ENCODE measurements at places on chromosomes 2 and 18.

GRCh38 chr2:6627316-6627715 is 238.4 kb downstream of the CMPK2 start:
- no peak for DNase-seq

DNA sequence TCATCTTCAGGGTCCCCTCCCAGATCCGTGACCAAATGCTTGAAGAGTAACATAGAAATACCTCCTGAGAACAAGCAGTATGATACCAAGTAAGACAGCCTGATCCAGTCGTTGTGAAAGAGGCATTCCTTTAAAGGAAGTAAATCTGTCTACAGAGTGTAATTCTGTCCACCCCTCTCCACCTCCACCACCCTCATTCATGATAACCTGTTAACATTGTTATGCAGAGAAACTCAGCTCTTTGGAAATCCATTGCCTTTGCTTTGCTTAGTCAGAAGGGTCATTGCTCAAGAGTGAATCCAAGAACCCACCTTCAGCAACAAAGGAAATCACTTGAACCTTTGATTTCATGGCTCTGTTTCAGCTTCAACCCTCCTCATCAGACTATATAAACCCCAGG is 155.6 kb downstream of the CYP26B1 start:
- DNase-seq: no peak

GRCh38 chr2:190180313-190181122 is 118.0 kb upstream of the MSTN start:
- peak; percentile 28 for DNase-seq

GRCh38 chr2:177429688-177430325 is 37.2 kb downstream of the AGPS start:
- no peak for DNase-seq

GRCh38 chr2:28166956-28167355 is 225.7 kb upstream of the FOSL2 start:
- DNase-seq: no peak

DNA sequence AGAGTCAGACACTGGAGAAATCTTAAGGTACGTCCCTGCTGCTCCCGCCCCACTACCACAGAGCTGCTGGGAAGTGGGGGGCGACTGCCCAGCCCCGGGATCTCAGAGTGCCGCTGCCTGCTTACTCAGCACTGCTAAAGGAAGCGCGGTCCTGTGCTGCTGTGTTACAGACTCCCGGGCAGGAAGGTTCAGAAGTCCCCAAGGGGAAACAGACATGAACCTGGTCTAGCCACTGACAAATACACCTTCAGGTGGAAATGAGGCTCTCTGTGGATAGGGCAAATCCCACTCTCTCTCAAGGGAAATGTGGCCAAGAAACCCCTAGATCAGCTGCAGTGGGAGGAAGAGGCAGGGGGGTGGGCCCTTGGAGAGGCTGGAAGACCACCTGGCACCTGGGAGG is 13.7 kb downstream of the MTERF4 start:
- DNase-seq: no peak

- no peak for DNase-seq
These were observed 387.6 kb upstream of the SPRED2 start for GRCh38 chr2:65819963-65820362.

DNA sequence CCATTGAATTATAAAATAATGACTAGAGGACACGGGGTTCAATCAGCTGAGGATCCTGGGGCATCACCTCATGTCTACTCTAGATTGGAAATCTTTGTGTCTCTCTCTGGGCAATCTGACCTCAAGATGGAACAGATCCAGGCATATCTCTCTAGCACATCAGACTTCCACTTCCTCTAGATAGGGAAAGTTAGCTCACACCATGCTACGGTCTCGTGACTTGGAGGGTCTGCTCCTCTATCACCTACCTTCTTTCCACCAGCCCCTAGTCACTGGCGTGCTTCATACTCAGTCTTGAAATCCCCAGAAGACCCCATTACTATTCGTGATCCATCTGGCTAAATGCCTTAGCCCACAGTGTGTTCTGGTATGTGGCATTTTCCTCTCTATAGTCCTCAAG is 148.8 kb downstream of the ANKRD44 start:
- DNase-seq: no peak

DNA sequence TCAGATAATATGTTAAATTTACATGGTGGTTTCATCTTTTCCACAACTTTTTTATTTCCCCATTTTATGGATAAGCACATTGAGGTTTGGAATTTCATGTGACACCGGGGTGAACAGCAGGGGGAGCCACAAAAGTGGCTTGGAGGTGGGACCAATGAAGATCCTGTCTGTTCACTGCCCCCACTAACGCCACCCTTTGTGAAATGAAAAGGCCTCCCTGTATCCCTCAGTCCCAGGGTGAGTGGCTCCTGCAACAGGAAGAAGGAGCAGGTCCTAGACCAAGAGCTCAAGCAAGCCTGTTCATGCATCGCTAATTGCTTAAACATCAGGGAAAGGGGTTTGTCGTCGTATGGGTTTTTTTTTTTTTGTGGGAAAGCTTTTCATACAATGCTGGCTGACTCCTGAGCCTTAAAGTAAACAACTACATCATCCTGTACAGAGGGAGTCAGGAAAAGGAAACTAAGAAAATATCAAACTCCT is 267.8 kb upstream of the EPAS1 start:
- DNase-seq: no peak

- no peak for DNase-seq
These were observed 112.5 kb upstream of the SH3BP4 start for GRCh38 chr2:234839285-234839684.

DNA sequence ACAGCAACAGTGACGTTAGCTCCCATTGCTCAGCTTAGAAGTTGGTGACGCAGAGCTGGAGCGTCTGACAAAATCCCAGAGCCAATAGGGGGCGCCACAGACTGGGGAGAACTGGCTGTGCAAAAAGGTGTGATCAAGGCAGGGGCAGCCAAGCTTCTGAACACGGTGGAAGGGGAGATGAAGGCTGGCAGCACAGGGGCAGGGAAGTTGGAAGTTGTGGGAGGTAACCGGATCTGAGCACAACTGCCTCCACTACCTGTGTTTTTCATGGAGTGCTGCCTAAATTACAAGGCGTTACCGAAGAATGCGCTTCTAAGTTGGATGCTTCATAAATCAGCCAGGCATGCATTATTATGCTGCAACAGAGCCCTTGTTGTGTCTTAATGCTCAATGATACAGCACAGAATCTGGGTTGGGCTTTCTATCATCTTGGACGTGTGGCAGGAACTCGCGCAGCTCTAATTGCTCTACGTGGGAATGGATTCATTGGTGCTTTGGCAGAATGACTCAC is 370.0 kb downstream of the SLC4A3 start:
- DNase-seq: no peak

DNA sequence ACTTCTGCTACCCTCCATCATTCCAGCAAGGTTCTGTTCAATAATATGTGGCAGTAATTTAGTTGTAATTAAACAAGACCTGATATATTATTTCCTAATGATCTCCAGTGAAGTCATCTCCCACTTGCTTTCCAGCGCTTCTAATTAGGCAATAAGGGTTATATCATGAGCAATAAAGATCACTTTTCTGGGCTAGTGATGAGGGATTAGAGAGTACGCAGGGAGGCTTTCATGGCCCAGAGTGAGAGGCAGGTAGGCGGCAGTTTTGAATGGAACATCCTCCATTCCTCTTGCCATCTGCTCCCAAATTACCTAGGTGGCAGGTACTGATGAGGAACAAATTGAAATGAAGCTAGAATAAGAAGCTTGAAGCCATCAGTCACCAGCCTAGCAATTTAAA is 358.1 kb upstream of the SYT4 start:
- no peak for DNase-seq

- DNase-seq: no peak
These were observed 42.7 kb upstream of the GLS start for GRCh38 chr2:190837952-190838361.

GRCh38 chr2:29220506-29221270 is 105.5 kb downstream of the CLIP4 start:
- DNase-seq: no peak

DNA sequence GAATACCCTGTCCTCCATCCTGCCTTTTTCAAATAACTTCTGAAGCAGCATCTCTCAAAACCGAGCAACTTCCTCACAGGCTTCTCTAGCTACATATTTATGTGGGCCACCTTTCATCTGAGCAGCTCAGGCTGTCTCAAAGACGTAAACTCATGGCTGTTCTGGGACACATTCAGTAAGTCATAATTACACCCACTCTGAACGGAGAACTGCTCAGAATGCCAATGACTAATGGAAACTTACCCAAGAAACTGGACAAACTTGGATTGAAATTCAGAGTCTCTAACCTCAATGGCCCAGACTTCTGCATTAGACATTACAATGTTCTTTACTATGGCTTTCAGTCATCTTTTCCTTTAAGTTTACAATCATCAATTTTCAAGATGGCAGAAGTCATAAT is 145.2 kb downstream of the RAD51AP2 start:
- DNase-seq: no peak

- DNase-seq: no peak
These were observed 36.6 kb downstream of the GORASP2 start for GRCh38 chr2:170965446-170966225.

DNA sequence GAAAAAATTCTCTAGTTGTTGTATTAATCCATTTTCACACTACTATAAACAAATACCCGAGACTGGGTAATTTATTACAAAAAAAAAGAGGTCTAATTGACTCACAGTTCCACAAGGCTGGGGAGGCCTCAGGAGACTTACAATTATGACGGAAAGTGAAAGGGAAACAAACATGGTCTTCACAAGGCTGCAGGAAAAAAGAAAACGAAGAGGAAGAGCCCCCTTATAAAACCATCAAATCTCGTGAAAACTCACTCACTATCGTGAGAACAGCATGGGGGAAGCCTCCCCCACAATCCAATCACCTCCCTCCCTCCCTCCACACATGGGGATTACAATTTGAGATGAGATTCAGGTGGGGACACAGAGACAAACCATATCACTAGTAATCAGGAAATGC is 61.7 kb upstream of the SPTBN1 start:
- DNase-seq: no peak

DNA sequence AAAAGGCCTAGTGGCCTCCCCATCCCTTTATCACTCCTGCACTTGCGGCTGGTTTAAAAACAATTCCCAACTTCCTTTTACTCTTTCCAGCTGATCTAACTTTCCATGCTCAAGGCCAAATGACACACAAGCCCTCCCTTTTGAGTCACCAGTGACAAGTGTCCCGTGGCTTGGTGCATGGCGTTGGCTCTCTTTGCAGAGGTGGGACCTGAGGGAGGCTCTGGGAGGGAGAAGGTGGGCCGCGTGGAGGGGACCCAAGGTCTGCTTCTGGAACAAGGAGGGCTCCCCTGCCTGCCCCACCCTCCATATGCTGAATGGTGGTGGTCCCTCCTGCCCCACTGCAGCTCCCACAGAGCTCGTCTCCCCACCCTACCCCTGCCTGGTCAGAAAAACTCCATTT is 30.8 kb upstream of the HPCAL1 start:
- DNase-seq: no peak

GRCh38 chr2:203143391-203143790 is 95.4 kb upstream of the CYP20A1 start:
- no peak for DNase-seq

DNA sequence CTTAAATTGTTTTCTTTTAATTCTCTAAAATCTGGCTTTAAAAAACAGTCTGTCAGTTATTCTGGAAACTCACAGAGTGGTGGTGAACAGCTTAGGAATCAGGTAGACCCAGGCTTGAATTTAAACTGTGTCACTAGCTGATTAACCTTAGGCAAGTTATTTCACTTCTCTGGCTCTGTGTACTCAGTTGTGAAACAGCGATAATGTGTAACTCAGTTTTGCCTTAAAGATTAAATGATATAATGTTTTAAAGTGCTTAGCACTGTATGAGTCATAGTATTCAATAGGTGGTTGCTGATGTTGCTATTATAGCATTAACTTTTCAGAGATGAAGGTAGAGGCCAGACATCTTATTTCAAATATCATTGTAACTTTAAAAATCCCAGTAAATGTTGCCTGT is 40.7 kb downstream of the PKP4 start:
- DNase-seq: no peak

GRCh38 chr18:41655074-41655473 is 300.0 kb upstream of the PIK3C3 start:
- no peak for DNase-seq

DNA sequence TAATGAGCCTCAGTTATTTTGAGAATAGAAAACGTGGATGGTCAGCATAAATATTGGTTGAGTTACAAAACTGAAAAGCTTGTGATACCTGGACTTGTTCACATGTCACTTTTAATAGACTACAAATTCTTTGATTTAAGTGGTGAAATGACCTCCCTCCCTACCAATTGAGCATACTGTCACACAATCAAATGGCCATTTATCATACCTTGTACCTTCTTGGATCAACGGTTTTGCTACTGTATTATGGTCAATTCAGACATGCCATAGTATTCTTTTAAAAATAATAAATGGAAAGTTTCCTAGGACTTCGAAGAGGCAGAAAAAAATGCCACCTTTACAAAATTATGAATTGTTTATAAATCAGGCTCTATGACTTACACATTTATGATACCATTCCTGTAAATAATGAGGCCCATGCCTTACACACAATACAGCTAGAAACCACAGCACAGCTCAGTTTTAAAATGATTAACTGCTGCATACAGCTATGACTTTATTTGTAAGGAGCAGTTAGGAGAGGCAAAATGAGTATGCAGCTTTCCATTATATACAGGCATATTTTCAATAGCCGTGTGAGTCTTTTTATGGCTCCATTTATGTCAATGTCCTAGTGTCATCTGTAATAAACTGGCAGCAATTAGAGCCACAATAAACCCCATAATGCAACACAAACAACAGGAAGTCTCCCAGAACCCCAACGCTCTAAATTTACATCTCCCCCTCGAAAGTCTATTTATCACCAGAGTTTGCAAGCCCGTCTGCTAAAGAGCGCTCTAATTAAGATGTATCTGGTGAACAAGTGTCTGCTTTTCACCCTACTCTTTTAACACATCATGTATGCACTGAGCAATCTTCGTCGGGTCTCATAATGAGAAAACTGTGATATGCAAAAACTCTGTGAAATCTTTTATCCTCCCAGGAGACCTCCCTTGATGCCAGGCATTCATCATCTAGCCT is 176.1 kb downstream of the ZNF521 start:
- DNase-seq: no peak

DNA sequence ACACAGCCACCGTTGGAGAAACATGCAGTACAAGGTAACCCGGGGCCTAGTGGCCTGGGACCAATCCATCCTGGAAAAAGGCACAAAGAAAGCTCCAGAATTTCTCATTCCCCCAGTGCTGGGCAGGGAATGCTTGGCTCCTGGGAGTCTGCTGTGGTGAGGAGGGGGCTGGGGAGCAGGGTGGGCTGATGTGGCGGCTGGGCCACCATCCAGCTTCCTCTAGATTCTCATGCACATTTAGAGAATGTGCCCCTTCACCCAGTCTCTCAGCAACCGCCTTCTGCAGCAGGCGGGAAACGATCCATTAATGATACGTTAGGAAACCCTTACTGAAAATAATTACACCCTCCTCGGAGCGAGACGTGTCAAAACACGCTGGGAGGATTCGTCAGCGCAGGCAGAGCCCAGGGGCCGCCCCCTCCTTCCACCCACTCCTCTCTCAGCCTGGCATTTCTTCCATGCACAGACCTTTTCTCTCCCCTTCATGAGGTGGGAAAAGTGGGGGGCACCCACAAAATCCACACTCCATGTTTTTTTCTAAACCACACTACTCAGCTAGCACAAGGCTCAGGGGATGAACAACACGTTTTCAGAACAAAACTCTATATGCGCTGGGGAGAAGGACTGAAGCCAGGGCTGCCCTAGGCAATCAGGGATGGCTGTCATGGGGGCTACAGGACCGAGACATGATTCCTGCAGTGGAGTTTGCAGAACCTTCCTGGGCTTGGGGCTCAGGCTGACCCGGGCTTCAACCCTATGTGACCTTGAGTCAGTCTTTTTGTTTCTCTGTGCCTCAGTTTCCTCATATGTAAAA is 56.1 kb upstream of the SMAD7 start:
- DNase-seq: no peak

All from activated T-cell treated with anti-CD3 and anti-CD28 coated beads for 48 hours (primary cell).